DMS79 treated with DMSO at 0.1 percent for 48 hours (cell line): ENCODE measurements at places on chromosomes 1 and 21.

GRCh38 chr1:69197816-69198215, 369.9 kb upstream of the LRRC7 start:
- no peak for DNase-seq

DNA sequence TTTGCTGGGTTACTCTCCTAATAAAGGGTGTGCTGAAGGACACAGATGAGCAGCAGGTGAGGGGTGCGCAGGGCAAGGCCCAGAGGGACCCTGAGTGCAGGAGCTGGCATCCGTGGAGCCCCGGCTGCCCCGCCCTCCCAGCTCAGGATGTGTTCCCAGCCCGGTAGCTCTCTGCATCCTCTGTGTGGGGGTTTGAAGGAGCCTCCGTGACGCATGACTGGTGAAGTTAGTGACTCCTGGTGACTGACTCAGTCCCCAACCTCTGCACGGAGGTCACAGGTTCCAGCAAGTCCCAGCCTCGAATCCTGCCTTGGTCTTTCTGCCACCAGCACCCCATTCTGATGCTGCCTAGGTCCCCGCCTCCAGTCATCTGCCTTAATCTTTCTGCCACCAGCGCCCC, 21.6 kb upstream of the TSPEAR start:
- DNase-seq: no peak

- no peak for DNase-seq
Measured at GRCh38 chr1:213519098-213519497, 468.1 kb downstream of the RPS6KC1 start.

GRCh38 chr1:170593173-170594011, 61.4 kb downstream of the GORAB start:
- no peak for DNase-seq

GRCh38 chr1:53176452-53177208, 20.0 kb upstream of the CPT2 start:
- peak; percentile 93 for DNase-seq

GRCh38 chr1:158611916-158612315, 6.8 kb downstream of the OR10Z1 start:
- no peak for DNase-seq

DNA sequence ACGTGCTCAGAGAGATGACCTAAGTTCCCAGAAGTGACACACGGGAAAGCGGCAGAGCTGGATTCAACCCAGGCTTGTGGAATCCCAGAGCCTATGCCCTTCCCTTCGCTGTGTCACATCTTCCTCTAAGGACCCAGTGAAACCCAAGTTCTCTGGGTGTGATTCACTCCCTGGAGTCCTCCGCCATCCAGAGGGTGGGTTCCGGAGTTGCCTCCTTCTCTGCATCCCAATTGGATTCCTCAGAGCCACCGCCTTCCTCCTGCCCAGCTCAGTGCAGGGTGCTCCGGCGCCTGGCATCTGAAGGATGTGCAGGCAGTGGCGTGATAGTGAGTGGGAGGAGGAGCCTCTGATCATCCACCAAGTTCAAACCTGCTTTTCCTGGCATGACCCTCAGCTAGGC, 20.7 kb upstream of the RCC2 start:
- no peak for DNase-seq

- DNase-seq: no peak
Measured at GRCh38 chr1:104932030-104932915, 1182.6 kb downstream of the AMY1C start.

DNA sequence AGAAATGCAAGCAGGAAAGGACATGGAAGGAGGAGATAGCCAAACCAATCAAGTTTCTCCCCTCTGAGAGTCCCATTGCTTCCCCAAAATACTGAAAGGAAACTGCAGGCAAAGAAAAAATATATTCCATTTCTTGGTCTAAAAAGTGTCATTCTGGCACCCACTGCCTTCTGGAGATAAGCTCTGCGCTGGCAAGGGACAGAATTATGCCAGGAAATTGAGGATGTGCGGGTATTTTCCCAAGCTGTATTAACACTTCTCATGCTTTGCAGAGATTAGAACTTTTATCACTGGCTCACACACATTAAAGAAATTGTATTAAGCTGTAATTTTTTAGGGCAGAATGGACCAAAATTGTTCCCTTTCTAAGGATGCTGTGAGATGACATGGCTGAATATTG, 381.2 kb upstream of the DUSP10 start:
- DNase-seq: no peak

- no peak for DNase-seq
Measured at GRCh38 chr1:46479744-46480350, 9.8 kb upstream of the DMBX1 start.

GRCh38 chr21:14451546-14451945, 68.6 kb upstream of the HSPA13 start:
- DNase-seq: no peak
